ENCODE measurements at places on chromosomes 4 and X. TPM values are rescaled to one million over a fixed set of nuclear protein-coding genes. Genes with fewer than 3 reads are reported as not detected.

Gene ERVMER34-1
- total RNA-seq = 0.89 TPM

- DNase-seq = no peak
These were observed 81.7 kb downstream of the ZC4H2 start for GRCh38 chrX:64894454-64895038.

GRCh38 chr4:152322656-152323055 lies 213.2 kb downstream of the FBXW7 start:
- DNase-seq = no peak

GRCh38 chr4:41927796-41928499 lies 7.3 kb upstream of the TMEM33 start:
- no peak for DNase-seq

GRCh38 chrX:129404670-129405008 lies 118.7 kb downstream of the SMARCA1 start:
- no peak for DNase-seq

Gene PFKFB1
- not detected for total RNA-seq

Gene SYTL5
- total RNA-seq = 1.2 TPM
